BE2C (cell line): ENCODE measurements at places on chromosomes 3 and 15.

DNA sequence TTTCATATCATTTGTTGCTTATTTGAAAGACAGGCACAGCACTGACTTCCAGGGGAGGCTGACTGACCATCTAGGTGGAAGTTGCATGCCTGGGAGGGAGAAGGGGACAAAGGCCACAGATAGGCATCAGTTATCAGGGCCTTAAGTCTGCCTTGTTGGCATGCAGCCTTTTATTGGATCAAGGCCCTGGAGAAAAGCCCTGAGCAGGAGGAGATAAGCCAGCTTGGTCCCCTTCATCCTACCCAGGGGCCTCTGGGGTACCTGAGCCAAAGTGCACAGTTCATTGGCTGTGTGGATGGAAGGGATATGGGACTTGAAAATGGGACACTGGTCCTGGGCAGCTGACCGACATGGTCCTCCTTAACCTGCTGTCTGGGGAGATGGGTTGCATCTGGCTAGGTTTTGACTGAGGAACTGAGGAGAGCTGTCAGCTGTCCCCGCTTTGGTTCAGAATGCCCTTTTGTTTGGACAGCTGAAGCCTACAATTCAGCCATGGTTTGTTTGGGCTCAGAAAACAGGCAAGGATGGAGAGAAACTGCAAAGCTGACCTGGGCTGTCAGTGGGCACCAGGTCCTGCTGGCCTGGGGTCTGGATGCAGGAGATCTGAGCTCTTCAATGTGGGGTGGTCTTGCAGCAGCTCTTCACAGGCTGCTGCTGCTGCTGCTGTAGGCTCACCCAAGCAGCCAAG lies 60.0 kb downstream of the FLNB start:
- DNase-seq, result no peak

DNA sequence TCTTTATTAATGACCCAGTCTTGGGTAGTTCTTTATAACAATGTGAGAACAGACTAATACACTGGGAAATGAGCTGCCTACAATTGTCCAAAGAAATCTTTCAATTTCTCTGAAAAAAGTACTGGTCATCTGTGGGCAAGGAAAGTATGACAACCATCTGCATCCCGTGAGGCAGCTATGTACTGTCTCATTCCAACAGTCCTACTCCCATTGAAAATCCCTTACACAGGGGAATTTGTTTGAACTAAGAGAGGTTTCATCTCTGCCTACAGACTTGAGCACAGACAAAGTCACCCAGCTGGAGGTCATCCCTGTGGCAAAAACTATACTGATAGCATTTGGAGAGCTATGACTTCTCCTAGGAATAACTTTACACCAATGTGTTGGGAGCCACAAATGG lies 27.1 kb downstream of the SHC4 start:
- no peak for DNase-seq

DNA sequence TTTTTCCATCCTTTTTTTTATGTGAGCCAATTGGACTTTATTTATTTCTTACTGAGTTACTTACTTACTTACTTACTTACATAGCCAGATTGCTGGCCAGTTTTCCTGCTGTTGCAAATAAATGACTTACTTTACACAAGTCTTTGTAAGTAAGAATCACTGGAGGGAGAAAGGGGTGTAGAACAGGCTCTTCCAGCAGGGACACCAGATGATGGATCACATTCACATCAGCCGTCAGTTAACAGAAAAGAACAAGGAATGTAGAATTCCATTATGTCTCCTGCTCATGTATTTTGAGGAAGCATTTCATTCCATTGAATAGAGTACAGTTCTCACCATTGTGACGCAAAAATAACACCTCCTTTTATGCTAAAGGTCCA lies 188.6 kb downstream of the FNDC3B start:
- no peak for DNase-seq

GRCh38 chr3:32194653-32195052 lies 43.8 kb upstream of the CMTM8 start:
- no peak for DNase-seq

DNA sequence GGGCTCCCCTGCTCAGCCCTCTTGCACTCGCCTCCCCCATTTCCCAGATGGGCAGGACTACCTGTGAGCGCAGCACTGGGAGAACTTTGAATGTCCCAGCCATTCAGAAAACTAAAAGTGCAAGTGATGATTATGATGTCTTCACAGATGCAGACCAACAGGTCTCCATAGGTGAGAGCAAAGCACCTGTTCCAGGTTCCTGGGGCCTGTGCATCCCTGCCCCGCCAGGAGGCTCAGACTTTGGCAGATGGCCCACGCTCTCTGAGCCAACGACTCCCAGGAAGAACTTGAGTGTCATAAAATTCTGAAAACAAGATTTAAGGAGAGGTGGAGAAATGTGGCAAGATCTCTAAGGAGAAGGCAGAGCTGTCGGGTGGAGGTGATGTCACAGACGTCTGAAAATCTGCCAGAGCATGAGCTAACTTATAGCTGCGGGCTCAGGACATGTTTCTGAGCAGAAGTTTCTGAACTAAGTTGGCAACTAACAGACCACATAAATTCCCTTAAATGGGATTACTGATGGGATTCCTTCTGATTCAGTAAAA lies 110.8 kb upstream of the IGF1R start:
- DNase-seq, result no peak

DNA sequence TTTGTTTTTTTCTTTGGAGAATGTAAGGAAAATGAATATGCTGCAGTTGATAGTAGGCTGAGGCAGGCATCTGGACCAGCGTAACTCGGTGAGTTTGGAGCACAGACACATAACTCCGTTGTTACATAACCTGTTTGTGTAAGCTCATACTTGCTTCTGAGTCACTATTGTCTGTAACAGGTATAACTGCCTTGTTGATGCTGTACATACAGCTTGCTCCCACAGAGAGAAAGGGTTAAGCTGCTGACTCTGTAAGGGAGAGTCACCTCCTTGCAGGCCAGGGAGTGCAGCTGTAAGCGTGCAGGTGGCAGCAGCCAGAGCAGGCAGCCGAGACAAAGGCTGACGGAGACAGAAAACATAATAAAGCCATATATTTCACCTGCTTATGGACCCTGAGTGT lies 20.4 kb downstream of the RETNLB start:
- DNase-seq, result no peak
